ENCODE measurements at places on chromosomes 7 and 10.

GRCh38 chr7:6278749-6279310 lies 6.4 kb upstream of the CYTH3 start:
- H3K36me3 ChIP-seq, result no peaks in the 10 kb centered on the region
- H3K4me3 ChIP-seq, result no peak overlapping the region
- no peak for DNase-seq
- H3K4me1 ChIP-seq, result no peaks in the 10 kb centered on the region
- no peaks in the 10 kb centered on the region for H3K27me3 ChIP-seq

DNA sequence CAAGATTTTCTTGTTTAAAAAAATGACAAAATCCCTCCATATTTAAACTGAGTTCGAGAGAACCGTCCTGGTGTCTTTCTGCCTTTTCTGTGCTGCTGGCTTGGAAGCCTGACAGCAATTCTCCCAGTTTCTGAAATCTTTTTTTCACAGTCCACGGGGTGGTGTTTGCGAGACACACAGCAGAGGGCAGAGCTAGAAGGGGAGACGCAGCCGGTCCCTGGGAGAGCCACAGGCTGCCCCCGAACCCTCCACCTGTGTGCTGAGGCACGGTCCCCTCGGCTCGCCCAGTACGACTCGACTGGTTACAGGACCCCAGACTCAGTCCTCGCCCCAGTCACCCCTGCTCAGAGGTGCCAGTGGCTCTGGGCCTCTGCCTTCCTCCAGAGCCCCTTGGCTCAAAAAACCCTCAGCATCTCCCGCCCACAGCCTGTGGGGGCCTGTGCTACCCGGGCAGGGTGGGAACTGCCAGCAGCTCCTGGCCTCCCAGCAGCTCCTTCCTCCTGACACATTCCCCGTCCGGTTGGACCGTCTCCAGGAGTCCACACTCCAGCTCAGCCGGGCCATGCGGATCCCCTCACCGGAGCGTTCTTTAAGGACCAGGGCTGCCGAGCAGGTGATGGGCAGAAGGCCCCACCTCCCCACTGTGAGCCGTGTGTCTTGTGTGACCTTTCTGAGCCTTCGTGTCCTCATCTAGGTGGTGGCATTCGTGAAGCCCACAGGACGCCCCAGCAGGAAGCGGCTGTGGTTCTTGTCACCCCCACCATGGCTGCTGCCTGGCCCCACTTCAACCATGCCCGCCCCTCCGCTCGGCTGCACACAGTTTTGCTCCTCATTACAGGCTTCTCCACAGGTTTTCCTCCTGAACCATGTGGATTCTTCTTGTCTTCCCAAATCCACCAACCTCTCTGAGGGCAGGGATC lies 52.3 kb upstream of the EN2 start:
- no peak for DNase-seq
- no peaks in the 10 kb centered on the region for H3K36me3 ChIP-seq
- H3K27ac ChIP-seq, result no peak overlapping the region
- no peak overlapping the region for H3K4me3 ChIP-seq

- peaks cover 9% of the 10 kb centered on the region for H3K36me3 ChIP-seq
- H3K4me1 ChIP-seq, result peaks cover 56% of the 10 kb centered on the region
- H3K27me3 ChIP-seq, result no peaks in the 10 kb centered on the region
- peak; percentile 35 for DNase-seq
- peak overlapping the region; percentile 75 for H3K27ac ChIP-seq
- no peak overlapping the region for H3K4me3 ChIP-seq
Measured at GRCh38 chr7:136033413-136034031, 56.4 kb upstream of the MTPN start.

DNA sequence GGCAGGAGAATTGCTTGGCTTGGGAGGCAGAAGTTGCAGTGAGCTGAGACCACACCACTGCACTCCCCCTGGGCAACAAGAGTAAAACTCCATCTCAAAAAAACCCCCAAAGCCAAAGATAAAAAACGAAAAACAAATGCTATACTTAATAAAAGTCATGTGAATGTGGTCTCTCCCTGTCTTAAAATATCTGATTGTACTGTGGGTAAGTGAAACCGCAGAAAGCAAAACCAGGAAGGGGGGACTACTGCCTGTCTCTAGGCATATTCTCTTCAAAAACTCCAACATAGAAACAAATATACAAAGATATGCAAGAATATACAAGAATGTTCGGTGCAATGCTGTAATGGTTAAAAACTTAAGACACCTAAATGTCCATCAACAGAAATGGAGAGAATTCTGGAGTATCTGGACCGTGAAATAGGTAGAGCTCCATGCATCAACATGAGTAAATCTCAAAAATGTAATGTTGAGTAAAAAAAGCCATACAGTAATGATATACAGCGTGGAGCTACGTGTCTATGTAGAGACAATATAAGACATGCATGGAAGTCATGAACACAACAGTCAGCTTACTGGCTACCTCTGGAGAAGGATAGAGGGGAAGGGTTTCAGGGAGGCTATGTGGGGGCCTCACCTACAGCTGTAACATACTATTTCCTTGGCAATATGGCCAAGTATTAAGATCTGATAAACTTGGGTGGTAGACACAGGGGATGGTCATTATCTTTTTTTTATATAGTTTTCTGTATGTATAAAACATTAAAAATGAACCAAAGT lies 2.1 kb downstream of the ZNF394 start:
- H3K4me3 ChIP-seq, result peak overlapping the region; percentile 99
- no peaks in the 10 kb centered on the region for H3K27me3 ChIP-seq
- H3K4me1 ChIP-seq, result peaks cover 21% of the 10 kb centered on the region
- H3K27ac ChIP-seq, result peak overlapping the region; percentile 99
- no peak for DNase-seq

- peaks cover 3% of the 10 kb centered on the region for H3K36me3 ChIP-seq
- no peaks in the 10 kb centered on the region for H3K4me1 ChIP-seq
- DNase-seq, result no peak
- no peak overlapping the region for H3K4me3 ChIP-seq
- H3K27ac ChIP-seq, result no peak overlapping the region
- no peaks in the 10 kb centered on the region for H3K27me3 ChIP-seq
Measured at GRCh38 chr10:99784016-99784726, 1.7 kb downstream of the ABCC2 start.

GRCh38 chr10:93703066-93703465 lies 674 bp upstream of the FRA10AC1 start:
- H3K36me3 ChIP-seq, result peaks cover 8% of the 10 kb centered on the region
- no peaks in the 10 kb centered on the region for H3K27me3 ChIP-seq
- no peak overlapping the region for H3K4me3 ChIP-seq
- DNase-seq, result peak; percentile 11
- no peak overlapping the region for H3K27ac ChIP-seq

GRCh38 chr7:71429083-71429482 lies 297.1 kb downstream of the GALNT17 start:
- H3K36me3 ChIP-seq, result no peaks in the 10 kb centered on the region
- no peaks in the 10 kb centered on the region for H3K27me3 ChIP-seq

GRCh38 chr7:16810112-16810511 lies 5.3 kb upstream of the AGR2 start:
- no peak for DNase-seq
- H3K4me1 ChIP-seq, result no peaks in the 10 kb centered on the region
- H3K27ac ChIP-seq, result no peak overlapping the region
- H3K36me3 ChIP-seq, result no peaks in the 10 kb centered on the region
- no peak overlapping the region for H3K4me3 ChIP-seq

- H3K27ac ChIP-seq, result no peak overlapping the region
- H3K4me1 ChIP-seq, result no peaks in the 10 kb centered on the region
- DNase-seq, result no peak
- no peak overlapping the region for H3K4me3 ChIP-seq
- no peaks in the 10 kb centered on the region for H3K36me3 ChIP-seq
- peaks cover 1% of the 10 kb centered on the region for H3K27me3 ChIP-seq
Measured at GRCh38 chr7:65338346-65338745, 35.3 kb upstream of the ZNF92 start.

- DNase-seq, result no peak
- H3K36me3 ChIP-seq, result peaks cover 14% of the 10 kb centered on the region
- no peak overlapping the region for H3K4me3 ChIP-seq
- no peaks in the 10 kb centered on the region for H3K27me3 ChIP-seq
- no peaks in the 10 kb centered on the region for H3K4me1 ChIP-seq
Measured at GRCh38 chr7:96648784-96649183, 60.9 kb downstream of the SEM1 start.

DNA sequence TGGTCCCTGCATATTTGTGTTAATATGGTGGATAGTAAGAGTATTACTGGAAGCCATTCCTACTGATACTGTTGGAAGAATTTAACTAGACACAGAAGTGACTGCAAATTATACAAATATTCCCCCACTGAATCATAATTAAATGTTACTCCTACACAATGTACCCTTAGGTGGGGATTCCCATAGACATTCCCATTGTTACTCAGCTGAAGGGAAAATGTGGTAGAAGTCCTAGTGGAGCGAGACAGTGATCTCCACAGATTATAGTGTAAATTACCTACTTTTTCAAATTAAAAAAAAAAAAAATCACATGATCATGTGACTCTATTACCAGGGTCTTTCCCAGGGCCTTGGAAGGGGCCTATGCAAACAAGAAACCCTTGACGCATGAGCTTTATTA lies 611.8 kb downstream of the LRMDA start:
- H3K27ac ChIP-seq, result no peak overlapping the region
- no peaks in the 10 kb centered on the region for H3K27me3 ChIP-seq
- DNase-seq, result no peak
- H3K36me3 ChIP-seq, result no peaks in the 10 kb centered on the region
- no peaks in the 10 kb centered on the region for H3K4me1 ChIP-seq

GRCh38 chr10:31413325-31413724 lies 94.3 kb downstream of the ZEB1 start:
- no peak overlapping the region for H3K27ac ChIP-seq
- H3K4me1 ChIP-seq, result peaks cover 24% of the 10 kb centered on the region
- no peak overlapping the region for H3K4me3 ChIP-seq
- peaks cover 28% of the 10 kb centered on the region for H3K36me3 ChIP-seq
- DNase-seq, result no peak
- H3K27me3 ChIP-seq, result no peaks in the 10 kb centered on the region

GRCh38 chr7:3430588-3430987 lies 129.5 kb downstream of the SDK1 start:
- H3K4me1 ChIP-seq, result no peaks in the 10 kb centered on the region
- H3K27ac ChIP-seq, result no peak overlapping the region
- DNase-seq, result no peak

- H3K4me3 ChIP-seq, result peak overlapping the region; percentile 51
- no peak overlapping the region for H3K27ac ChIP-seq
- no peaks in the 10 kb centered on the region for H3K36me3 ChIP-seq
- no peak for DNase-seq
Measured at GRCh38 chr10:58511765-58512490, 744 bp upstream of the BICC1 start.

DNA sequence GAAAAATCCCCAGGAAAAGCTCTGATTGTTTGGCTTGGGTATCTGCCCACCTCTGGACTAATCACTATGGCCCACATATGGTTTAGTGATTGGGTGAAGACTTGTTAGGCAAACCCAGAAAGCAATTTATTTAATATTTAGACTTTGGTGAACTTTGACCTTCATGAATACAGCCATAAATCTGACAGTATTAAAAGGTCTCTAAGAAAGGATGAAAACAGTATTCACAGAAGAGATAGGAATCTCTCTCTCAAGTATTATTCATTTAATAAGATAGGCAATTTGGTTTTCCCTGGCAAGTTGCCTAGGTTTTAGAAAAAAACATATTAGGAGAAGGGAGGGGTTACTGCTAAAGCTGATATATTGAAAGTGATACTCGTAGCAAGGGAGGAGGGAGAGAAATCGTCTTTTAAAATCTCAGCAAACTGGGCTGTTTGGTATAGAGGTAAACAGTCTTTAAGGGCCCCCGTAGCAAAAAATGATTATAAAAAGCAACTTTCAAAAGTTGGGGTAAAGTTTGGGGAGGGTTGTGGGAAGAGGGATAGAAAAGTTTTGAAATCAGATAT lies 57.1 kb downstream of the LSMEM1 start:
- no peaks in the 10 kb centered on the region for H3K36me3 ChIP-seq
- H3K4me3 ChIP-seq, result no peak overlapping the region
- no peak overlapping the region for H3K27ac ChIP-seq
- H3K27me3 ChIP-seq, result peaks cover 12% of the 10 kb centered on the region
- DNase-seq, result no peak

DNA sequence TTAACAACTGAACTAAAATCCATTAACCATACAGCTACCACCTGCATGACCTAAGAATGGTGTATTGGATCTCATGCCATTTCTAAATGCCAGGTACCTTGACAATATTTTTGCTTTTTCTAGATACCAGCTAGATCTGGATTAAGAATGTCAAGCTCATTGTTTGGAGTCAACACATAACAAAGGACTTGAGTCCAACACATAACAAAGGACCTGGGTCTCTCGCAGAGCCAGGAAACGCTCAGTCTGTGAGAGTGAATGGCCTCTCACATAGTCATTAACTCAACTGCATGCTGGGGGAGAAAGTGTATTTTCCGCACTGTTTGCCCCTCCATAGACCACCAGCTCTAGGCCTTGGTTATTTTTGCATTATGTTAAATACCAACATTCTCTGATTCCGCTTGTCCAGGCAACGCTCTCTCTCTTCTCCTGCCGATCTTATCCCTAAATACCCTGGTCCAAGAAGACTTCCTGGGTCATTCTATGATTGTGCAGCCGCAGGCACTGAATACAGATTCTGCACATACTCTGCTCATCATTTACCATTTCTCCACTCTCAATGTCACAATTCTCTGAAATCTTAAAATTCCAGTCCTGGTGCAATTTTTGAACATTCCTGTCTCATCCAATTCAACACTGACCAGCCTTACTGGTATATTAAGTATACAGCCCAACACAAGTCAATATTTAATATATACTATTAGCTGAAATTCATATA lies 31.2 kb downstream of the ITIH5 start:
- no peak overlapping the region for H3K4me3 ChIP-seq
- no peaks in the 10 kb centered on the region for H3K4me1 ChIP-seq
- no peak for DNase-seq
- peaks cover 3% of the 10 kb centered on the region for H3K36me3 ChIP-seq

DNA sequence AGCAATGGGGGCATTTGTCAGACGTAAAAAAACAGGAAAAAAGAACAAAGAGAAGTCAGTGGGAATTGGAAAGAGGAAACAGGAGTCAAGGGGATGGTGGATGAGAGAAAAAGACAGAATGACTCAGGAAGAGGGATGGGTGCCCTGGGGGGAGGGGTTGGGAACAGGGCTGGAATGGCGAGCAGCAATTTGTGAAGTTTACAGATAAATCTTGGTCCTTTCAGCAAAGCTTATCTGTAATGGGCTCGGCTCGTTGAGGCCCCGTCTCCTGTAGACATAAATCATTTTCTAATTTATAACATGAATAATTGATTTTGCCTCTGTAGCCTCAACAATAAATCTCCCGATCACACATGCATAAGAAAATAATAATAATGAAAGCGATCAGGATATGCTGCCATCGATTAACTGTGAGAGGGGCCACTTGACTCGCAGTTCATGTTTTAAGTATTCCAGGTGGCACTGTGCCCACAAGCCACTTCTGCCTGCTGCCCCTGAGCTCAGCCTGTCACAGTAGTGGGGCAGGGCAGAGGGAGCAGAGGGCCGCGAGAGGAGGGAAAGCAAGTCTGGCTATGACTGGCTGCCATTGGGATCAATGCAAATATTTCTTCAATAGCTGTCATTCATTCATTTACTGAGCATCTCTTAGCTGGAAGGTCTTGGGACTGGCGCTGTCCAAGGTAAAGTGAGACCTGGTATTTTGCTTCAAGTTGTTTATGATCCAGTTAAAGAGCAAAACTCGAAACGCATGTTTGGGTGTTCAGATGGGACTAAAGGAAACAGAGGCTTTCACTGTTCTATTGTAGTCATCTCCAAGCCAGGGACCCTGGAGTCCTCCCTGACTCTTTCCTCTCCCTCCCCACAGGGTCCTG lies 47.4 kb upstream of the R3HCC1L start:
- no peaks in the 10 kb centered on the region for H3K36me3 ChIP-seq
- no peak overlapping the region for H3K4me3 ChIP-seq
- H3K27ac ChIP-seq, result no peak overlapping the region
- H3K4me1 ChIP-seq, result no peaks in the 10 kb centered on the region
